Effector memory CD4-positive, alpha-beta T cell (primary cell): ENCODE measurements at places on chromosomes 16 and 17.

- no peak for DNase-seq
Measured at GRCh38 chr16:46648656-46649055, 27.5 kb upstream of the SHCBP1 start.

- DNase-seq, result no peak
Measured at GRCh38 chr16:70638814-70639792, 7.3 kb upstream of the IL34 start.

- no peak for DNase-seq
Measured at GRCh38 chr16:70157477-70158260, 15.9 kb upstream of the CLEC18C start.

DNA sequence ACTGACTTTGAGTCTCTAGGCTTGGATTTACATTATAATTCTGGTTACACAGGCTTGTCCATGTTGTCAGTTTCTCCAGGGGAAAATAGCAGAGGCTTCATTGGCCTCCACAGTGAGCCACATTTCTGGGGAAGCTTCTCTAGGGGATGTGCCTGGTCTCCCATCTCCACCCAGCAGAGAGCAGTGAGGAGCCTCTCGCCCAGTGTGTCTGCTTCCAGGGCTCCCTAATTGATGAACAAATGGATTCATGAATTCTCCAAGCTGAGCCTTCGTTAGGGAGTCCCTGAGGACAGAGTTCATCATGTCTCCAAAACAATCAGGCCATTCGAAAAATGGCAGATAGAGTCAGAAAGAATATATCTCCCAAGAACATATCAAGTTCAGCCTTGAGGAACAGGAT lies 162.4 kb upstream of the TOX3 start:
- DNase-seq, result no peak
